ENCODE measurements at places on chromosomes 4 and X.

- no peak for DNase-seq
Observed at GRCh38 chr4:184548316-184548647, 73.9 kb upstream of the IRF2 start.

- no peak for DNase-seq
Observed at GRCh38 chrX:30181353-30181752, 34.0 kb upstream of the MAGEB2 start.

DNA sequence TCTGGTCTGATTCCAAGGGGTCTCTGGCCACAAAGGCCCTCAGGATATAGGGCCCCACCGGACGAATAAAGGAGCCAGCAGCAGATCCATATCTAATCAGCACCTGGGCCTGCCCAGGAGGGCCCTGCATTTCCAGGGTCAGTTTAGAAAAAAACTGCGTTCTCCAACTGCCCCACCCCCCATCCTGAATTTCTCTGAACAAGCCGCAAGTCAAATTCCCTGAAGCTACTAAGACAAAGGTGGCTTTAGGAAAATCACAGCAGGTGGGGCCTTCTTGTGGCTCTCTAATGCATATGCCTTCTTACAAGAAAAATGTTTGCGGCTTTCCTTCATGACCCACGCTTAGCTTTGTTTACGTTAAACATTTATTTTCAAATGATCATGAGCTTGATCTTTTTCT lies 76.6 kb downstream of the MBNL3 start:
- DNase-seq = peak; percentile 4

DNA sequence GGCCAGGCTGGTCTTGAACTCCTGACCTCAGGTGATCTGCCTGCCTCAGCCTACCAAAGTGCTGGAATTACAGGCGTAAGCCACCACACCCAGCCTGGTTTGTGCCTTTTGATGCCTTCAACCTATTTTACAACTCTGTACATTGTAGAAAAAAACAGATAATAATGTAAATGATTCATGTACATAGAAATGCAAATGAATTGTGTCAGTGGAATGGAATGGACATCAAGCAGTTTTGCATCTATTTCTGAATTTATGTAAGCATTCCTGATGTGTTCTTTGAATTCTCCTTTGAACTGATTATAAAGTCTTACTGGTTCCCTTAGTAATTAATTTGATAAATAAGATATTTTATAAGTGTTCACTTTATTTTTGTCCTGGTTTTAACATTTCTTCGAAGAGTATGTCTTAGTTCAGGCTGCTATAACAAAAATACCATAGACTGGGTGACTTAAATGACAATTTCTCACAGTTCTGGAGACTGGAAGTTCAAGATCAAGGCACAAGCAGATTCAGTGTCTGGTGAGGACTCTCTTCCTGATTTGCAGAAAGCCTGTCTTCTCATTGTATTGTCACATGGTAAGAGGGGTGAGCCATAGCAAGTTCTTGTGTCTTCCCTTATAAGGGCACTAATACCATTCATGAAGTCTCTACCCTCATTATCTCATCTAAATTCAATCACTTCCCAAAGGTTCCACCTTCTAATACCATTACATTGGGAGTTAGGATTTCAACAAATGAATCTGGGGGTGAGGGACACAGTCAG lies 162.2 kb upstream of the S100G start:
- DNase-seq = no peak

GRCh38 chr4:112153211-112153791 lies 8.0 kb downstream of the FAM241A start:
- peak; percentile 11 for DNase-seq

GRCh38 chr4:112775801-112776200 lies 138.9 kb downstream of the LARP7 start:
- no peak for DNase-seq

- DNase-seq = peak; percentile 72
Observed at GRCh38 chrX:103687073-103687695, 685 bp upstream of the MORF4L2 start.

GRCh38 chrX:308821-309520 lies 9.6 kb downstream of the GTPBP6 start:
- DNase-seq = no peak

- DNase-seq = no peak
Observed at GRCh38 chrX:134013524-134013923, 28.1 kb upstream of the GPC3 start.

DNA sequence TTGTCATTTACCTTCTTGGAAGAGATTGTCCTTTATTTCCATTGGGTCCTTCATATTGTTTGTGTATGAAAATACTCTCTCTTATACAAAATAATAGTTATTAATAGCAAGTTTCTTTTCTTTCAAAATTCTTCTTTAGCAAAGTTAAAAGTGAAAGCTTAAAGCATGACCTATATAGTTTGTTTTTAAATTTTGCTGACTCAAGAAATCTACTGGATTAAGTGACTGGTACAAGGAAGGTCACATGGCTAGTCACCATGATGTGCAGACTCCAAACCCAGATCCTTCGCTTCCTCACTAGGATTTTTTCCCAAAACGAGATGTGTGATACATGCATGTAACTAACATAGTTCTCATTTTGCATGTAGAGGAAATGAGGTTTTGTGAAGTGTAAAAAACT lies 322.7 kb downstream of the FRMPD4 start:
- no peak for DNase-seq

DNA sequence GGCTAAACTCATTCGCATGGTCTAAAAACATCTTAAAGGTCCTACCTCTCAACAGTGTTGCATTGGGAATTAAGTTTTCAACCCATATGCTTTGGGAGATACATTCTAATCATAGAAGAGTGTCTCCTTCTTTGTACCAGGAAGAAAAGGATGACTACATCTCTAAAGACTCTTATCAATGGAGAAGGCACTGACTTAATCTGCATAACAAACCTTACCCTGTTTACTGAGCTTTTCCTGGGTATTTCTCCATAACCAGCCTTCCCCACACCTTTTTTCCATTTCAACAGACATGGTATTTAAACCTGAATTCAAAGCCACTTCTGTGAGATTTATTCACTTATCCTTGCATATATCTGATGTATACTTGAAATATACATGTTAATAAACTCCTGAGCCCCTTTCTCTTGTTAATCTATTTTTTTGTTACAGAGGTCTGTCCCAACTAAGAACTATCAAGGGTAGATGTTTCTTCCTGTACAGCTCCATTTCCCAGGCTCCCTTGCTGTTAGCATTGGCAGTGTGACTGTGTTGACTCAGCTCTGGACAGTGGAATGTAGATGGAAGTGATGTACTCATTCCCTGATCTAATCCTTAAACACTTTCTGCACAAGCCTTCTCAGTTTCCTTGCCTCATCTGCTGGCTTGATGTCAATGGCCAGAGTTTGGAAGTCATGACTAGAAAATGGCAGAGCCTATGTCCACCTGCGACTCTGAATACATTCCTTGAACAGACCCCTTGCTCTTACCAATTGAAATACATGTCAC lies 148.9 kb upstream of the CPEB2 start:
- DNase-seq = no peak

GRCh38 chrX:74902806-74903205 lies 22.4 kb downstream of the NEXMIF start:
- DNase-seq = no peak

DNA sequence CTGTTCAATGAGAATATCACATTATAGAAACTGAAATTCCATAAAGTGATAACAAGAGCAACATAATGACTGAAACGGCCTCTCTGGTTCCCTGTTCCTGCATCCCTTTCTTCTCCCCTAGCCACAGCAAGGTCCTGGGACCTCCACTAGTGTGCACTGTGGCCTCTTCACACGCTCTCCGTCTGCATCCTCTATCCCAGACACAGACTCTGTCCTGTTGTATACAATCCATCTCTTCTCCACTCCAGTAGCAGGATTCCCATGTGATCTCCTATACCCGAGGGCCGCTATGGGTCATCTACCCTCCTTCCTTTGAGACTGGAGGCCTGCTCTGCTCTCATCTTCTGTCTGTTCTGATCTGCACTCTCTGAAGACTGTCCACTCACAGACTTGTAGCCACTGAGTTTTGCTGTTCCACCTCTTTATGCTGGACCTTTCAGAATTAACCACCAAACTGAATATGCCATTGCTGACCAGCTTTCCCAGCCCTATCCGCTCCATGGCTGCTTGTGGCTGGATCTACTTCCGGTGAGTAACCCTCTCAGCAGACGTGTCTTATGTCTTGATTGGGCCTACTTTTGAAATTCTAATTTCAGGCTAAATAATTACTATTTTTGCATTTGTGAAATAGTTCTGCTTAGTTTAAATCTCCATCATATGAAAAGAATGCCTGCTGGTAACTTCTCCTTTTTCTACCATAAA lies 105.1 kb upstream of the NAP1L5 start:
- DNase-seq = no peak

GRCh38 chrX:45907786-45908185 lies 637.4 kb downstream of the ZNF674 start:
- no peak for DNase-seq

DNA sequence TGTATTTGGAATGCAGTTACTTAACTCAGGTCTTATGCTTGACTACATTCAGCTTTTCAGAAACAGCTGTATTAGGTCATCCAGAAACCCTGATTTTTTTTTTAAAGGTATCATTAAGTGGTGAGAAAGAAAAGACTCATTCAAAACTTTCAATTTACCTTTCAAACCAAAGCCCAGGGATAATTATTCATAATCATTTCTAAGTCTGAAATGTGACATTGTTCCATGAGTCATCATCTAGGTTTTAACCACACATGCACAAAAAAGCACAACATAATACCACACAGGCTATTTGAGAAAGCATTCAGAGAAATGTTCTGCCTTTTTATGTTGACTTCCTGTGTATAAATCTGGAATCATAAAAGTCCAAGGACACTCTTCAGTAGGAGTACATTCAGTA lies 288.2 kb downstream of the IL1RAPL2 start:
- DNase-seq = no peak

- no peak for DNase-seq
Observed at GRCh38 chrX:48883729-48884128, 13.8 kb downstream of the TIMM17B start.

GRCh38 chr4:123418351-123418931 lies 21.8 kb downstream of the SPRY1 start:
- DNase-seq = peak; percentile 35

GRCh38 chrX:15903186-15903681 lies 48.6 kb upstream of the AP1S2 start:
- DNase-seq = no peak

DNA sequence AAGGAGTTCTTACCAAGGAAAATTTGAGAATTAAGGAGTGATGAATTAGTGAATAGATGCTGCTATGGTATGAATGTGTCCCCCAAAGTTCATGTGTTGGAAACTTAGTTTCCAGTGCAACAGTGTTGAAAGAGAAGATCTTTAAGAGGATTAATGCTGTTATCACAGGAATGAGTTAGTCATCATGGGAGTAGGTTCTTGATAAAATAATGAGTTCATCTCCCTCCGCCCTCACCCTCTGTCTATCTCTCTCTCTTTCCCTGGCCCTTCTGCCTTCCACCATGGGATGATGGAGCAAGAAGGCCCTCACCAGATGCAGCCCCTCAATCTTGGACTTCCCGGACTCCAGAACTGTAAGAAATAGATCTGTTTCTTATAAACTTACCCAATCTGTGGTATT lies 38.3 kb upstream of the KLHL8 start:
- DNase-seq = no peak

- DNase-seq = peak; percentile 36
Observed at GRCh38 chr4:152591396-152591795, 55.5 kb upstream of the FBXW7 start.

DNA sequence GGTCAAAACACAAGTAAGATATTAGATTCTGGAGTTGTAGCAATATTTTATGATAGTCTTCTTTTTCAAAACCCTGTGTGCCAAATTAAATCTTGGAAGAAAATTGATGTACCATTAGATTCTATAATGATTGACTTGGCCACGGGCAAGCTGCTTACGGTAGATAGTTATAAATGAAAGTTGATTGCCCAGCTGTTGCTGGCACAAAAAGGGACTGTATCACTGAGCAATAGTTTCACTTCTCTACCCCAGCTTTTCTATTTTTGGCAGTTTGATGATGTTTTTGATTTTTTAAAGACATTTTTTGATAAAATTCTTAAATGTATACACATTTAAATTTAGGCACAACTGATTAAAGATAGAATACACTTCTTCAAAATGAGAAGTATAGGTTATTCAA lies 333.3 kb downstream of the TRAM1L1 start:
- DNase-seq = no peak

- DNase-seq = no peak
Observed at GRCh38 chr4:150115851-150116250, 37.6 kb downstream of the DCLK2 start.

DNA sequence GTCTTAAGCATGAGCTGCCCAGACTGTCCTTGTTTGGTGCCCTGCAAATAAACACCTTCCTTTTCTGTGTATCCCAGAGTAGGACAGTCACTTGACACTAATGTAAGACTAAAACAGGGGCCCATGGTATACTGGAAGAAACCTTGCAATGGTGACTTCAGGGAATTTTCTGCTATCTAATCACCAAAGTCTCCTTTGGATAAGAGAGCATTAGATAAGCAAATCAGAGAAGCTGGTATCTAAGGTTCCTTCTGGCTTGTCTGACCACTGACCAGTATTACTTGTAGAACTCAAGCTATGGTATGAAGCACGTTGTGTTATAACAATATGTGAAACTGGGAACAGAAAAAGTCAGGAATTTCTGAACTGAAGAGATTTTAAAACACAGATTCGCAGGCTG lies 173.9 kb downstream of the COL25A1 start:
- no peak for DNase-seq

- no peak for DNase-seq
Observed at GRCh38 chr4:67762086-67762485, 7.9 kb upstream of the GNRHR start.

GRCh38 chrX:43557792-43558191 lies 98.3 kb upstream of the MAOA start:
- peak; percentile 43 for DNase-seq

DNA sequence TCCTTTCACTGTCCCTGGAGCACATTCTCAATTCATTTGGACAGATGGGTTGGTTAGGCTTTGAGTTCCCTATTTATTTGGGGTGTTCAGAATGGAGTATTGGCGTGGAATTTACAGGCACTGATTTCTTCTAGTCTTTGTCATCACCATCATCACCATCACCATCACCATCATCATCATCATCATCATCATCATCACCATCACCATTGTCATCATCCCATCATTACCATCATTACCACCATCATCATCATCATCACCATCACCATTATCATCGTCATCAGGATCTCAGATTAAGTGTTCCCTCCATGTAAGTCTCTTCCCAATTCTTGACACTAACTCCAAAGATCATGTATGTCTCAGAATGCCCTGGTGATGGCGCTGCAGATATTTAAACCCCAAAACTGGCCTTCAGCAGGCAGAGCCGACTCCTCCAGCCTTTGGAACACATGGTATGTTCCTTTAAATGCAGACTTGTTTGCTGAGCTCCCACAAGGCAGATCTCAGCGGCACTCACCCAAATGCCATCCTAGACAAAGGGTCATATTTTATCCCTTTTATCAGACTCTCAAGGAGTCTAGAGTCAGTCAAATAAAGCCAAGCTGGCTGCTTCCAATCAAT lies 19.8 kb upstream of the FAM9A start:
- DNase-seq = peak; percentile 23

DNA sequence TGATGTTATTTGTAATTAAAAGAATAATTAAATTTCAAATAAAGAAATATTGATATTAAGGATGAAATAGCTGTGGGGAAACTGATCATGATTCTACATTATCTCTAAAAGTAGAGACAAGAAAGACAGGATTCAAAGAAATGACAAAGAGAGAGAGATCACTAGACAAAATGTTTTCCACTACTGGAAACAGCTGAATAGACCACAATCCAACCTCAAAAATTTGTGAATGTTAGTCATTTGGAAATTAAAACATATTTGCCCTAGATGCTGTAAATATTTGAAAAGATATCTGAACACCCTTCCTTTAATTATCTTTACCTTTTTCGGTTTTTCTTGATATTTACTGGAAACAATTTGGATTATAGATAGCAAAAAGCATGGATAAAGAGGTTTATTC lies 414.9 kb downstream of the CENPC start:
- no peak for DNase-seq

GRCh38 chrX:109448282-109448938 lies 33.5 kb downstream of the GUCY2F start:
- no peak for DNase-seq
